Prostate gland (tissue), 2 donors: ENCODE measurements at places on chromosomes 6 and 20. TPM values are rescaled to one million over a fixed set of nuclear protein-coding genes. Genes with fewer than 3 reads are reported as not detected.

DNA sequence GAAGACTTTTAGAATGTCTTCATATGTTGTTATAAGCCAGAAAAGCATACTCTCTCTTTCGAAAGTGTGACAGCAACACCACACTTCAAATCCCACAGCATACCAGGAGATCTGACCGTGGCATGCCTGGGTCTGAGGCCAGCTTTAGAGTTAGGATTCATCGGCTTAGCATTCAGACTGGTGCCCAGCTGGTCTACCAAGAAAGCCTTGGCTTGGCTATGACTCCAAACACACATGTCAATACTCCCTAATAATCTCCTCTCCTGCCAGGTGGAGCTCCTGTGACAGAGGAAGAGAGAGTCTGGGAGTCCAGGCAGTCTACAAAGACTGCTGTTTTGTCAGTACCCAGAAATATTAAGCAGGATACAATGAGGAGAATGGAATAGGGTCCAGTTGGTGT, 77.1 kb upstream of the MAN1A1 start:
- DNase-seq, result no peak

PRSS16 gene
- 11.9 TPM for total RNA-seq

GRCh38 chr6:160121981-160122380, 366 bp downstream of the SLC22A1 start:
- no peak for DNase-seq

- DNase-seq, result no peak
Observed at GRCh38 chr6:8181160-8181881, 79.0 kb upstream of the EEF1E1 start.

- DNase-seq, result no peak
Observed at GRCh38 chr20:25050501-25051350, 7.2 kb downstream of the ACSS1 start.

- no peak for DNase-seq
Observed at GRCh38 chr6:79064635-79065034, 13.4 kb downstream of the PHIP start.

- DNase-seq, result no peak
Observed at GRCh38 chr6:7454696-7455358, 65.2 kb downstream of the RIOK1 start.

POM121L2 gene
- 0.62 TPM for total RNA-seq

DNA sequence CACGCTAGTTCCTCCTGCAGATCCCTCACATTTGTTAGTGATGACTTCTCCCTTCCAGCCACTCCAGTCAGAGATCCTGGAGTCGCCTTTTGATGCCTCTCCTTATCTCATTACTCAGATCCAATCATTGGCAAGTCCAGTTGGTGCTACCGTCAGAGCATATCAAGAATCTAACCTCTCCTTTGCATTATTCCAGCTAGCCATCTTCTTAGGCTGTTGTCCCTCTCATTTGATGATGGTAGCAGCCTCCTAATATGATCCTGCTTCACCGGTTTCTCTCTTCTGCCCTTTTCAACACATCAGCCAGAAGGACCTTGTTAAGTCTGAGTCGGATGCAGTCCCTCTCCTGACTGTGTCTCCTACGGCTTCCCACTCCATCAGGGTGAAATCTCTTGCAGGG, 305.6 kb downstream of the THBS2 start:
- DNase-seq, result no peak
